Esophagus (tissue), 2 donors: ENCODE measurements at places on chromosomes 16 and 17. TPM values are rescaled to one million over a fixed set of nuclear protein-coding genes. Genes with fewer than 3 reads are reported as not detected.

KRT15 gene
- 2,808 TPM for polyA plus RNA-seq

SCNN1G gene
- polyA plus RNA-seq, result 11.2 TPM

ALKBH5 gene
- 20.4 TPM for polyA plus RNA-seq

ABCC11 gene
- 0.08 TPM for polyA plus RNA-seq

ASPSCR1 gene
- polyA plus RNA-seq, result 29.8 TPM

FBXW10 gene
- 0.39 TPM for polyA plus RNA-seq

RNF222 gene
- 14.0 TPM for polyA plus RNA-seq

SEC14L5 gene
- polyA plus RNA-seq, result 0.19 TPM

CCR7 gene
- polyA plus RNA-seq, result 0.16 TPM

CDH16 gene
- 6.5 TPM for polyA plus RNA-seq

ZSCAN10 gene
- not detected for polyA plus RNA-seq

CEP112 gene
- 1.6 TPM for polyA plus RNA-seq

TP53TG3F gene
- polyA plus RNA-seq, result not detected

ZP2 gene
- polyA plus RNA-seq, result not detected

LRRC3C gene
- polyA plus RNA-seq, result not detected

PRSS53 gene
- 1.00 TPM for polyA plus RNA-seq

TEX2 gene
- polyA plus RNA-seq, result 7.9 TPM

SALL1 gene
- 0.02 TPM for polyA plus RNA-seq

MYO15B gene
- polyA plus RNA-seq, result 89.5 TPM

MRPL10 gene
- polyA plus RNA-seq, result 30.4 TPM

XAF1 gene
- polyA plus RNA-seq, result 9.4 TPM

KRT40 gene
- 0.20 TPM for polyA plus RNA-seq

HSBP1 gene
- 46.2 TPM for polyA plus RNA-seq

GCGR gene
- polyA plus RNA-seq, result 0.14 TPM

KLHL10 gene
- 0.39 TPM for polyA plus RNA-seq

MYL4 gene
- 0.12 TPM for polyA plus RNA-seq

ACAP1 gene
- polyA plus RNA-seq, result 5.3 TPM

C16orf92 gene
- polyA plus RNA-seq, result not detected

PLA2G10 gene
- 0.24 TPM for polyA plus RNA-seq

MYO1D gene
- polyA plus RNA-seq, result 43.2 TPM

FA2H gene
- polyA plus RNA-seq, result 4.7 TPM

KRT9 gene
- polyA plus RNA-seq, result 0.24 TPM

PIK3R5 gene
- polyA plus RNA-seq, result 1.3 TPM

KRTAP9-2 gene
- not detected for polyA plus RNA-seq
